ENCODE measurements at places on chromosomes 7 and 10. TPM values are rescaled to one million over a fixed set of nuclear protein-coding genes. Genes with fewer than 3 reads are reported as not detected.

DNA sequence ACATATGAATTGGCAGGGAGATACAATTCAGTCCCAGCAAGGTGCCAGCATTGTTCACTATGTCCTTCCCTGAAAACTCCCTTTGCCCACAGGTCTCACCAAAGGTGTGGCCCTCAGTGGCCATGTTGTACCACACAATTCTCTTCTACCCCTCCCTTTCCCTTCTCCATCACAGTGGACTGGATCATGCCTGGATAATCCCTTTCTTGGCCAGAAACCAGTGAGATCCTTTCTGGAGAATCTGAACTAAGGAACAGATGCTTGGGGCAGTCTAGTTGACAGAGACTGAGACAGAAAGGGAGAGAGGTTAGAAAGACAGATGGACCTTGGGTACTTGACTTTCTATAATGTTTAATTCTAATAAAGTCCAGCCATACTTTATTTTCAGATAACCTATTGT lies 9.5 kb downstream of the NMT2 start:
- DNase-seq, result no peak
- H3K4me3 ChIP-seq, result no peak overlapping the region
- no peak overlapping the region for H3K27ac ChIP-seq
- no peaks in the 10 kb centered on the region for H3K36me3 ChIP-seq

DNA sequence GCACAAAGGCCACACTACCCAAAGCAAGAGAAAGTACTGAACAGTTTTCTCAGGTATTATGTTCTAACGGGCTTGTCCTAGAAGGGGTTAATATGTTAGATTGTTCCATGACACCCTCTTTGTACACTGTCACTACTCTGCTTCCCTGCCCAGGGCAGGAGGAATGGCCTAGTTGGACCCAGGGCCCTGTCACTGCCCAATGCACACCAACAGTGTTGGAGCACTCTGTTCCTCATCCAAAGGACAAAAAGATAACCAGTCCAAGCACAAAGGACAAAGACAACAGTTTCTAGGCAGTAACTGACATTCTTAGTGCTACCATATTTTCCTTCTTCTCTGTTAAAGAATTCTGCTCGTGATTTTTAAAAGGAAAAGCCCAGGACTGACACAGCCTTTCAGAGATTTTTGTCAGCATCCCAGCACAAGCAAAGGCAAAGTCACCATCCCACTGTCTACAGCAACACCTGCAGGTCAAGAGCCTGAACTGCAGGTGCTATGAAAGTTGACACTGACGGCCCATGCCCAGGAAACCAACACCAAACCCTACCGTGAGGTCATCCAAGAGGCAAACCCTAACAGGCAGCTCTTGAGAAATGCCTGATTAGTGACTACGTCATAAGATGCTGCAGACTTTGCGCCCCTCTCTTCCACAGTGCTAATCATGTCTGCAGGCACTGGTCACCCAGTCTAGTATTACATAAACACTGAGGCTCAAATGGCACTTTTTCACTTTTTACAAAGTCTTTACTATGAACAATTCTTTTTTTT lies 13.2 kb downstream of the NUDCD3 start:
- H3K36me3 ChIP-seq, result peaks cover 69% of the 10 kb centered on the region
- peak; percentile 76 for DNase-seq
- no peak overlapping the region for H3K27ac ChIP-seq

DNA sequence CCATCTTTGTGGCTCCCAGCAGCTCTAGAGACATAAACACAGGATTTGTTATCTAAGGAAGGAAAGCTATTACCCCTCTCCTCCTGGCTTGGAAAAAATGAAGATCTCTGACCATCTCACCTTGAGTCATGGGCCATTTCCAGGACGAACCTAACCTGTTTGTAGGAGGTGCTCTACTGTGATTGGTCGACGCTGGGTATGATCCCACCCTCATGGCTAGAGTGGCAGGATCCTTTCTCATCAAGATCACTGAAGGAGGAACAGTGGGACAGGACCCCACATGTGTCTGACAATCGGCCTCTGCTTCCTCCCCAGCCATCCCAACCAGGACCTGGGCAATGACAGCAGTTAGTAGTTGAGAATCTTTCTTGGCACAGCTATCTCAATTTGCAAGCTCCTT lies 144.1 kb downstream of the EMX2 start:
- no peak overlapping the region for H3K27ac ChIP-seq
- H3K4me3 ChIP-seq, result no peak overlapping the region

DNA sequence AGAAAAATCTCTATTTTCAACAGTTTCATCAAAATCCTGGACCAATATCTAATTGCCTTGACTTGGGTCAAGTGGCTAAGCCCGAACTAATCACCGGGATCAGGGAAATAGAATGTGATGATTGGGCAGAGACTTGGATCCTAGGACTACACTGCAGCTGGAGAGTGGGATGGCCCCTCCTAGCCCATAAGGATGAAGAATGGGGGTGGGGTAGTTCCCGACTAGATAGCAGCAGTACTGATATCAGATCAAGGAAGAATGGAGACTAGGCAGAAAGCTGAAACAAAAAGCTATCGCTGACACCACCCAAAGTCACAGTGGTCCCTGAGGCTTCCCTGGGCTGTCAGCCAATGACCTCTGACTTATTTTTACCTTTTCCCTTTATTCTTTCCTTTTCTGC lies 160.4 kb upstream of the PHYHIPL start:
- no peak overlapping the region for H3K27ac ChIP-seq
- no peak for DNase-seq
- no peaks in the 10 kb centered on the region for H3K36me3 ChIP-seq
- no peak overlapping the region for H3K4me3 ChIP-seq

DNA sequence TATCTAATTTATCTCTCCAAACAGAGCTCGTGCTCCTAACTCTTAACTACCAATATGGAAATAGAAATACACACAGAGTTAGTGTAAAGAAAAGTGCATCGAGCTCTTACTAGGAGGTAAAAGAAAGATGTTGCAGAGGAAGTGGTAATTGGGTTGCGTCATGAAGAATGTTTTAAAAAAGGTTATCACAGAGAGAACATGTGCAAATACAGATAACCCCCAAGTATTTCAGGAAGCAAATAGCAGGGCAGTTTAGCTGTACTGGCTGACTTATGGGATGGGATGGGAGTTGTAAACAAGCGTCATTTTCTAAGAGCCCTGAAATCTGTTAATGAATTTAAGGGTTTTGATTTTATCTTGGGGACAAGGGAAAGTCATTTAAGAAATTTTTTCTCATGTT lies 153.9 kb downstream of the AGMO start:
- no peaks in the 10 kb centered on the region for H3K36me3 ChIP-seq
- H3K27ac ChIP-seq, result no peak overlapping the region
- no peak for DNase-seq
- no peak overlapping the region for H3K4me3 ChIP-seq

- no peaks in the 10 kb centered on the region for H3K36me3 ChIP-seq
- H3K4me1 ChIP-seq, result no peaks in the 10 kb centered on the region
- no peak for DNase-seq
- H3K27ac ChIP-seq, result no peak overlapping the region
- H3K27me3 ChIP-seq, result no peaks in the 10 kb centered on the region
- no peak overlapping the region for H3K4me3 ChIP-seq
These were observed 210.1 kb downstream of the JCAD start for GRCh38 chr10:29849126-29849833.

PIP gene
- not detected for total RNA-seq

ASZ1 gene
- not detected for total RNA-seq

Measured in B cell (primary cell).